ENCODE measurements at places on chromosomes 1 and 21.

- no peak for DNase-seq
Observed at GRCh38 chr1:15014516-15014915, 139.0 kb upstream of the TMEM51 start.

GRCh38 chr1:178534137-178534868, 21.4 kb downstream of the TEX35 start:
- DNase-seq = peak; percentile 41

GRCh38 chr1:209873067-209873799, 45.5 kb downstream of the UTP25 start:
- no peak for DNase-seq

- peak; percentile 72 for DNase-seq
Observed at GRCh38 chr1:21618561-21619374, 50.4 kb downstream of the RAP1GAP start.

DNA sequence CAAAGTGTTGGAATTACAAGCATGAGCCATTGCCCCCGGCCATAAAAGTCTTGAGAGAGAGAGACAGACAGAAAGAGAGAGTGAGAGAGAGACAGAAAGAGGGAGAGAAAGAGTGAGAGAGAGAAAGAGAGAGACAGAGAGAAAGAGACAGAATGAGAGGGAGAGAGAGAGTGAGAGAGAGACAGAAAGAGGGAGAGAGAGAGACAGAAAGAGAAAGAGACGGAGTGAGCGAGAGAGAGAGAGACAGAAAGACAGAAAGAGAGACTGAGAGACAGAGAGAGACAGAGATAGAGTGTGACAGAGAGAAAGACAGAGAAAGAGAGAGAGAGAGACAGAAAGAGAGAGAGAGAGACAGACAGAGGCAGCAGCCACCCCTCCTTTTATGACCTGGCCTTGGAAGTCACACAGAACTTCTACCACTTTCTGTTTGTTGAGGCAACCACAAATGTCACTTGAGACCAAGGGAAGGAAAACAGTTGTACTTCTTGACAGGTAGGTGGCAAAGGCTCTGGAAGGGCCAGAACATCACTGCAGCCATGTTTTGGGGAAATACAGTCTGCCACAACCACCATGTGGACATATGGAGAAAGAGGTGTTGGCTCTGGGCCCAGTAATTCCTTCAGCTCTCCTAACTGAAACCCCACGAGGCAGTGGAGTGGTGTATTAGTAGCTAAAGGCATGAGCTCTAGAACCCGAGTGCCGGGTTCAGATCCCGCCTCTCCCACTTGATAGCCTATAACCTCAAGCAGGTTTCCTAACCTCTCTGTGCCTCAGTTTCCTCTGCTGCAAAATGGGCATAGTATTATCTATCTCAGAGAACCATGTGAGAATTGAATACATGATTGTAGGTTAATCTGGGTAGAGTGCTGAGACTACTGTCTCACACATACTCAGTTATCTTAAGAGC, 50.6 kb downstream of the TNFRSF8 start:
- no peak for DNase-seq

GRCh38 chr1:206419250-206419649, 51.0 kb upstream of the IKBKE start:
- DNase-seq = no peak

DNA sequence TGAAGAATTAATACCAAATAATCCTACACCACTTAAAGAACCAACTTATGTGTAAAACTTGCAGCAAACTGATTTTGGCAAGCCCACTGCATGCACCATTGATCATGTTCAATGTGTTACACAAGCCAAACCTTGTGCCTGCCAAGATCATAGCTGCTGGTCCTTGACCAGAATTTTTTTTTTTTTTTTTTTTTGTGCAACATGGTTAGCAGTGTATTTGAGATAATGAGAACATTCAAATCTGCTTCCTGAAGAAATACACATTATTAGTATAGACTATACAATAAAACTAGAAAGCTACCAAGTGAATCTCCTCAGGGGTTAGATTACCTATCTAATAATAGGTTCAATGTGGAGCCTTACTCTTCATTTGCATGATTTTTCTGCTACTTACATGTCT, 421.0 kb downstream of the MRPL39 start:
- DNase-seq = no peak

GRCh38 chr1:217469983-217470382, 160.9 kb downstream of the GPATCH2 start:
- no peak for DNase-seq

- no peak for DNase-seq
Observed at GRCh38 chr1:114150016-114150415, 3.7 kb downstream of the SYT6 start.

- no peak for DNase-seq
Observed at GRCh38 chr1:244021427-244021826, 29.7 kb upstream of the ZBTB18 start.

GRCh38 chr1:22350924-22351767, 100.5 kb upstream of the ZBTB40 start:
- no peak for DNase-seq

- no peak for DNase-seq
Observed at GRCh38 chr1:42267904-42268303, 67.1 kb downstream of the FOXJ3 start.

All from endodermal cell (in vitro differentiated cells).